Stimulated activated CD4-positive, alpha-beta T cell treated with anti-CD3 and anti-CD28 coated beads, Interleukin-1b, Interleukin-23, amount 100 ng/mL, for 24 hours (primary cell): ENCODE measurements at places on chromosomes 11 and 22.

DNA sequence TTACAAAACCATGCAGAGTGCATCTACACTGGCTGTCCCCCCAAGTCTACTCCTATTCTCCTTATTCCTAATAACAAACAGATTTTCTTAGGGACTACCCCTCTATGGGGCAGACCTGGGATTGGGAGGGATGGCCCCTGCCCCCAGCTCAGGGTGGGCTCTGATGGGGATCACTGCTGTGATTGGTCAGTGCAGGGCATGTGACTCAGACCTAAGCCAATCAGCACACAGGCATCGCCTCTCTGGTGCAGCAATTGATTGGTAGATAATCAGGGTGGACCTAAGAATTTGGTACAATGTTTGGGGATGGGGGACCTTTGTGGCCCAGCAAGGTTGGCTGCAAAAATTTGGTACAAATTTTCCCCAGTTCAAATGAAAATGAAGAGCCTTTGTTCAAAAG, 57.2 kb upstream of the SHANK2 start:
- DNase-seq: no peak

- no peak for DNase-seq
These were observed 3.8 kb downstream of the MOB2 start for GRCh38 chr11:1482581-1483444.

DNA sequence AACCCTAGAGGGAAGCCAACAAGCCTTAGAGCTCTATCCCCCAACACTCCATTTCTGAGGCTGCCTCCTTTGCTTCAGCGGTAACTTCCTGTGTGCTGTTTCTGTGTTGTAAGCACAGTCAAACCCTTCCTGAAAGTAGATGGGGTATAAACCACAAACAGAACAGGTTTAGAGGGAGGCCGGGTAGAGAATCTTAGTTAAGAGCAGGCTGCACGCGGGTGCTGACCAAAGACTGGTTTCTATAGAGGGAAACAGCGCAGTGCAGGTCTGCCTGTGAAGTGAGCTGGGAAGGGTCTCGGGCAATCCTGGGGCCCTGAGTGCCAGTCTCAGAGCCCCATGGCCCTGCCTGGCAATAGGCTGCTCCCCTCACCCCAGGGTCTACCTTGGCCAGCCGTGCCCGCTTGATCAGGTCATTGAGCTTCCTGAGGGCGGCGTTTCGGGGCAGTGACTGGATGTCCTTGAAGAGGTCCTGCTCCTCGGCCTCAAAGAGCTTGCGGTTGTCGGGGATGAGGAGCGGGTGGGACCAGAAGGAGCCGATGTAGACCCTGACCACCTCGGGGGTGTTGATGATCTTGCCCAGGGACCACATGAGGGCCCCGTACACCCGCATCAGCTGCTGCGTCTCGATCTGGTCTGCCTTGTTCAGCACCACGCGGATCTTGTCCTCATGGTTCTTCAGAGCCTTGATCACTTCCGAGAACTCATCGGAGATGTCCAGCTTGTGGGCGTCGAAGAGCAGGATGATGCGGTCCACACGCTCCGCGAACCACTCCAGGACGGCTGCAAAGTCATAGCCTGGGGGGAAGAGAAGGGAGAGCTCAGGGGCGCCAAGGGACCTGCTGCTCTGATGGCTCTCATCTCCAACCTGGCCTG, 15.3 kb upstream of the CDC42BPG start:
- no peak for DNase-seq

DNA sequence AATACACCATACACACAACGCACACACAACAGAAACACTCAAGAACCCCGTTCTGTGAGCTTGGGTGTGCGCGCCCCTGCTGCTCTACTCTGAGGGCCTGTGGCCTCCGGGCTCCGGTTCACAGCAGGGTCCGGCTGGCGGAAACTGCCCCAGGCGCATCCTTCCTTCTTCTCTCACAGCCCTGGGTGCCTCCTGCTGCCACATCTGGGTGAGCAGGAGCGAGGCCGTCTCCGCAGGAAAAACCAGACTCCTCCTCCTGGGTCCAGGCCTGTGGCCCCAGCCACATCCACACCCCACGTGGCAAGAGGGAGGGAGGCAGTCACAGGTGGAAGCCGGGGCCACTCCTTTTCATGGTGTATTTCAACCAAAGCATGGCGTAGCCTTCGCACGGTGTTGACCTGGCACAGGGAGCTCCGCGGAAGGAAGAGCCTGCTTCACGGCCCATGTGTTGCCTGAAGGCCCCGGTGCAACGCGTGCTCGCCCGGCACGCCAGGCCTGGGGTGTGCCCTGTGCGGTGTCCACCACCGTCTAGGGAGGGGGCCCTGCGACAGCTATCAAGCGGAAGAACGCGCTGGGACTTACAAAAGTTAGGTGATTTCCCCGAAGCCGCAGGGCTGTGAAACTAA, 1502.7 kb downstream of the TBC1D22A start:
- DNase-seq: no peak

- no peak for DNase-seq
These were observed 75.2 kb upstream of the TP53I11 start for GRCh38 chr11:45025716-45026492.
